ENCODE measurements at places on chromosomes 16 and 17.

GRCh38 chr16:47463771-47464624 lies 2.9 kb downstream of the PHKB start:
- no peak for DNase-seq

- DNase-seq: no peak
Measured at GRCh38 chr16:11047939-11048800, 103.8 kb downstream of the CLEC16A start.

DNA sequence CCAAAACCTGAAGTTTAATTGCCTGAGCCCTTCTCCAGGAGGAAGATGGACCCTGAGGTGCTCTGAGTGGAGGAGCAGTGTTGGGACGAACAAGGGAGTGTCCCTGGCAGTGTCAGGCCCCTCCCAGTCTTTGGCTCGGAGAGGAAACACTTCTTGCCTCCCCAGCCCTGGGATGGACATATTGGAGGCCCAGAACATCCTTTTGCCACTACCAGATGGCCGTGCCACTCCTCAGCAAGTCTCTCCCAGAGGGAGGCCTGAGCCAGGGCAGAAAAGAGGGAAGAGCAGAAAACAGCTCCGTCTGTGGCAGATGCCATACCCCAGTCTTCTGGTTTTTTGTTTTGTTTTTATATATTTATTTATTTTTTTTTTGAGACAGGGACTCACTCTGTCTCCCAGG lies 91.5 kb upstream of the CRHR1 start:
- DNase-seq: no peak

- no peak for DNase-seq
Measured at GRCh38 chr17:76702076-76702475, 8.7 kb downstream of the MXRA7 start.

DNA sequence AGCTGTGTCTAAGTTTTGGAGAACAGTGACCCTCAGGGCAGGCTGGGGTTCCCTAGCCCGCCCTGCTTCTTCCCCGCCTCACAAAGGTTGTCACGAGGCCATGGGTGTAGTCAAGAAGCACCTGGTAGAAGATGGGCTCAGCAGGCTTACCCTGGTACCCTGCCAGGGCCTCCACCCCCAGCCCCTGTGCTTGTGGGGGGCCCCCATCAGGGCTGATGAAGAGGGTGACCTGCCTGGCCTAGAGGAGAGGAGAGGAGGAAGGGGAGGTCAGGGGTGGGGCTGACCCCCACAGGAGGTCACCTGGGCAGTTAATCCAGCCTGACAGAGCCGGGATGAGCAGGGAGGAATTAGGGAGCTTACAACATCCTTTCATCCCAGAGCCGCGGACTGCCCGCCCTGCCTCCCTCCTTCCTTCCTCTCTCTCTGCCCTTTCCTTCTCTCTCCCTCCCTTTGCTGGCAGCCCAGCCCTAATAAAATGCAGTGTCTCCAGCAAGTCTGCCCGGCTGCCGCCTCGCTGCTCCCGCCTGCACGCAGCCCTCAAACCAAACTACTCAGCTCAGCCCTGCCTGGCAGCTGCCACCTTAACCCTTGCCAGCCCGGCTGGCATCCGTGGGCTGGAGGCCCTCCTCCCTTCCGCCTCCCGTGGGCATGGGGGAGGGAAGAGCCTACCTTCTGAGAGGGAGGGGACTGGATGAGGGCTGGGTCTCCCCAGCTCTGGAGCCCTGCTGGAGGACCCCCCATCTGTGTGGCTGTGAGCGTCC lies 7.2 kb downstream of the DLX3 start:
- no peak for DNase-seq

DNA sequence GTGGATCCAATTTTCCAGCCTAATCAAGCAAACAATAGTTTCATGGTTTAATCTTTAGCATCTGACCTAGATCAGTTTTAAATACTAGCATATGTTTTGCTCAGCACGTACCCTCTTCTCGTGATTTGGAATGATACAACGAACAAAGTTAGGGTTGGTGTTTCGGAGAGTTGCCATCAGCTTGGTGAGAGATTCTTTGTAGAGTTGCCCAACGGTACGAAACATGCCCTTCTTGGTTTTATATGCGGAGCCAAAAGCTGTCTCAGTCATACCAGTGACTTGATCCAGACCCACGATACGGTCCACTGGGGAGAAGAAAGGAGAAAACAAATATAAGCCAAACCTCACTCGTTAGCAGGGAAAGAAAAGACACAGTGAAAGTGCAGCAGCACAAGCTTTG lies 85.3 kb downstream of the NDEL1 start:
- DNase-seq: no peak

DNA sequence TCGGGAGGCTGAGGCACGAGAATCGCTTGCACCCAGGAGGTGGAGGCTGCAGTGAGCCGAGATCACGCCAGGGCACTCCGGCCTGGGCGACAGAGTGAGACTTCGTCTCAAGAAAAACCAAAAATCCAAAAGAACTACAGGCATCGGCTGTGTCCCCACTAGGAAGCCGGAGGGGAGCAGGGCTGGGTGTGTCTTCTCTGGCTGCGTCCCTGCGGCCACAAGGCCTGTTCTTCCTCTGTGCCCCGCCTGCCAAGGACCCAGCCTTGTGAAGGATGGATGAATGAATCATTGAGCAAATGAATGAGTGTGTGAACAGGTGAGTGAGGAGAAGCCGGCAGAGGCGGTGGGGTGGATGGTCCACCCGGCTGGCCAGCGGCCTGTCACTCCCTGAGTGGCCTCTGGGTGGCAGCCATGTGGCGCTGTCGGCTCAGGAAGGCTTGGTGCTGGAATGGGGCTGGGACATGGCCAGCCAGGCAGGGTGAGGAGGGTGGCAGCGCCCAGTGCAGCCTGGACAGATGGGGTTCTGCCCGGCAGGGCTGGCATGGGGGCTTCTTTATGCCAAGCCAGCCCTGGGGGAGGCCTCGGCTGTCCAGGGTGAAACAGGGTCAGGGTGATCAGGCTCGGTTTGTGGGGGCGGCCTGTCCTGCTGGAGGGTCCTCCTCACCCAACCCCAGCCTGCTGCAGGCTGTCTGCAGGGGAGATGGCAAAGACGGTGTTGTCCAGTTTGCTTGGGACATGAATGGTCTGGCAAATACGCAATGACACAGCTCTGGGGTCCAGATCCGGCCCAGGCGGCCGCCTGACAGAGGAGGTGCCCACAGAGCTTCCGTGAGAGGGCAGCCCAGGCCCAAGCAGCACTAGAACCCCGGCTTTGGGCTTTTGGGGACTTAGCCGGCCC lies 21.7 kb downstream of the SLC25A10 start:
- peak; percentile 62 for DNase-seq

DNA sequence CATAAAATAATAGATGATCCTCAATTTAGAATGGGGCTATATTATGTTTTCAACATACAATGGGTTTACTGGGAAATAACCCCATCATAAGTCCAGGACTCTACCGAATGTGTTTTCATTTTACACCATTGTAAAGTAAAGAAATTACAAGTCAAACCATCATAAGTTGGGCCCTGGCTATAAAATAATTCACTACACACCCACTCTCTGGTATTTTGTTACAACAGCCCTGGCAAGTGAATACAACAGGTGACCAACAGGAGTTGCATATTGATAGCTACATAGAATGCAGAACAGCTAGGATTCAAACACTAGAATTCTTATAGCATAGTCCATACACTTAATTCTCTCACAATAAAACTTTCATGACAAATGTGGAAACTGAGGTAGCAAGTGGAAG lies 673.0 kb upstream of the CA10 start:
- no peak for DNase-seq

GRCh38 chr17:74435775-74436359 lies 4.0 kb downstream of the GPRC5C start:
- no peak for DNase-seq

DNA sequence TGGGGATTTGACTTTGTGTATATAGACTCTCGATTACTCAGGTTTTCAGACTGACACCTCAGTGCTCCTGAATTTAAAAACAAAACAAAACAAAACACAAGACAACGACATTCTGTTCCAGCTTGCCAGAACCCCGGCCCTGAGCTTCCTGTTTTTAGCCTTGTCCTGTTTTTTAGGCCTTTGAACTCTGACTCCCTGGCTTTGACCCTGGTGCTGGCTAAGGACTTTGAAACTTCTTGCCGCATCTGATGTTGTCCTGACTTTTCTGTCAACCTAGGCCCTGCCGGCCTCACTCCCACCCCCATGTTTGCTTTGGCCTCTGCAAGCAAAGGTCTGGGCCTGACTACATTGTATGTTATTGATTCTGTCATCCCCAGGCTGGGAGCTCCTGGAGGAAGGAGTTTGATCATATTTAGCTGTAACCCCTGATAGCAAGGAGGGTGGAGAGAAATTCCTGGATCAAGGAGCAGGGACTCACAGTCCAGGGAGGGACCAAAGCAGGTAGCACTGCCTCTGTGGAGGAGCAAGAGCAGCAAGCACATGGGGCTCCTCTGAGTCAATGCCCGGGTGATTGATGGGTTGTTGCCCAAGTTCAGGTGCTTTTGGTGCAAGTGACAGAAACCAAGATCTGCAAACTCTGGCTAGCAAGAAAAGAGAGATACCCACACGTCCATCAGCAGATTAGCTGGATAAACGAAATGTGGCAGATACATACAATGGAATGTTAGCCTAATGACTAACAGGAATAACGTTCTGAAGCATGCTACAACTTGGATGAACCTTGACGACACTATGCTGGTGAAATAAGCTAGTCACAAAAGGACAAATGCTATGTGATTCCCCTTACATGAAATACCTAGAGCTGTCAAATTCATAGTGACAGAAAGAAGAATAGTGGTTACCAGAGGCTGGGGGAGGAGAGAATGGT lies 7.7 kb downstream of the CCL16 start:
- DNase-seq: no peak

GRCh38 chr16:74939688-74940087 lies 45.2 kb downstream of the WDR59 start:
- no peak for DNase-seq

GRCh38 chr16:1707193-1707790 lies 1.3 kb downstream of the MAPK8IP3 start:
- no peak for DNase-seq

- no peak for DNase-seq
Measured at GRCh38 chr17:11935734-11936406, 61.4 kb downstream of the ZNF18 start.

GRCh38 chr17:31489295-31490018 lies 98.0 kb downstream of the RAB11FIP4 start:
- DNase-seq: no peak

DNA sequence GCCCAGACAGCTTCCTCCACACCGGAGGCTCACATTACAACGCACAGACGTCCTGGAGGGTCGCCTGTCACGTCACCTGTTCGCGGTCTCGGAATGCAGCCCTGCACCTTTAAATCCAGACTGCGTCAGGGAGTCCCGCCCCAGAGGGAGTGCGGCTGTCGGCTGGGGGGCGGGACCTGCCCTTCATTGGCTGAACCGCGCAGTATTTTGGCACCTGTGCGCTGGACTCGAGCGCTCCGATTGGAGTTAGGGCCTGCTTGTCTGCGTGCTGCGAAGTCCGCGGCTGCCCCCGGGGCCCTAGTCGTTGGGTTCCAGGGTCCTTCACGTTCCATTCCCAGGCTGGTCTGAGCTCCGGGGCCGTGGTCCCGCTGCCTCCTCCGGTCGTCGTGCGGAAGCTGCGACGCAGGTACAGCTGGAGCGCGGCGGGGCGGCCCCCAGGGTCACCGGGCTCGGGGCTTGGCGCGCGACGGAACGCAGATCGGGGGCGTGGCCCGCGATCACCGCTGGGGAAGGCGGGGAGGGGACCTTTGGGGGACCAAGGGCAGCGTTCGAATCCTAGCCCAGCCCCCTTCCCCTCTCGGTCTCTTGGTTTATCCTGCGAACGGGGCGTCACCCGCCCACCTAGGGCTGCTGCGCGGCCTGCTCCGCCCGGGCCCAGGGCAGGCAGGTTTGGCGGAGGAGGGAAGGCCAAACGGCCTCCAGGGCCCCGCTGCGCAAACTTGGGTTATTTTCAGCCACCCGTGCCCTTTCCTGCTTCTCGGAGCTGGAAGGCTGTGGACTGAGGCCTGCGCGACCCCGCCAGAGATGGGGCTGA lies at the start of gene MIEF2:
Gene MIEF2, plus strand, starts transcription at position 331 of the 814 bp plus-strand sequence. CDS start 2,059 bp downstream, outside the sequence.
- DNase-seq: peak; percentile 94

DNA sequence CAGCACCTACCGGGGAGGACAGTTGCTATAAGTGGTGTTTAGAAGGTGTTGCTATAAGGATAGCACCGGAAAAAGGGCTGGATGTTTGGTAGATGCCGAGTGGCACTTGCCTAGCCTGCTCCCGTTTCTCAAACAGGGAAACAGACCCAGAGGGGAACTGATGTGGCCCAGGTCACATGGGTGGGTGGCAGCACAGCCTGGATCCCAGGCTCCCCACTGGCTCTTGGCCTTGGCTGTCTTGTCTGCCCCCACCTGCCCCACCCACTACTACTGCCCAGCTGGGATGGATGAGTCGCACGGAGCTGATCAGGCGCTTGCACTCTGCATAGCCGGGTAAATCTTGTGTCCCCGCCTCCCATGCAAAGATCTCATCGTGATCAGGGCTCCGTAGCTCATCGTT lies 7.2 kb downstream of the SMTNL2 start:
- no peak for DNase-seq

DNA sequence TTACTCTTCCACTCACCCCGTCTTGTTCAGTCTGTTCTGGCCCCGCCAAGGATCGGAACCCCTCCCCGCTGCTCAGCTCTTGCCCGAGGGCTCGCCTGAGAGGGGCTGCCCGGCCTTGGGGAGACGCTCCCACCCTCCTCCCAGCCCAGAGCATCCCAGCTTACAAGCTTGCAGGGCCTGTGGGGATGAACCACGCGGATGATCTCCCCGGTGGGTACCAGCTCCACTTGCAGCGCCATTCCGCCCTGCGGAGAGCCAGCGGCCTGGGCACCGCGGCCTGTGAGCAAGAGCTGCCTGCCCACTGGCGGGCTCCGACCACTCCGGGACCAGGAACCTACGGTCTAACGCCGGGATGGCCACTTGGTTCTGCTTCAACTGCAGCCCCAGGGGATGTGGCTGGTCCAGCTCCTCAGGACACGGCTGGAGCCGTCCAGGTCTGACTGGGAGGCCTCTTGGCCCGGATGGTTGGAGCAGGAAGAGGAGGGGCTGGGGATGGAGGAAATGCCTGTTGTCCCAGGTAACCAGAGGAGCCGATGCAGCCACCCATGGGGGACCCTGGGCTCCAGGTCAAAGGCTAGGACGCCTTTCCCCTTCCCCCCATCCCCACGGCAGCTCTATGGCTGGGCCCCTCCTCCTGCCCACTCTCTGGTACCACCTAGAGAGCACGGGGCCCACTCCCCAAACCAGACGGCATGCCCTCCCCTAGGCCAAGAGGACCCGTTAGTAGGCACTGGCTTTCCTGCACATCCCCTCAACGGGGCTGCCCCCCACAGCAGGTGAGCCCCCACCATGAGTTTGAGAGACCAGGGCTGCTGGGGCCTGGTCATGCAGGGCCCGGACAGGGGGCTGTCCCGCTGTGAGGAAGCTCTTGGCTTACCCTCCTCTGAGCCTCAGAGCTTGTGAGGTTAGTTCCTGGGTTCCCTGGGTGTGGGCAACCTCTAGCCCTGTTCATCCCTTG lies at the start of gene MYO1C:
Gene MYO1C, minus strand, starts transcription at position 438 of the 958 bp plus-strand sequence. Its CDS starts 199 bp downstream, at position 239.
- no peak for DNase-seq

DNA sequence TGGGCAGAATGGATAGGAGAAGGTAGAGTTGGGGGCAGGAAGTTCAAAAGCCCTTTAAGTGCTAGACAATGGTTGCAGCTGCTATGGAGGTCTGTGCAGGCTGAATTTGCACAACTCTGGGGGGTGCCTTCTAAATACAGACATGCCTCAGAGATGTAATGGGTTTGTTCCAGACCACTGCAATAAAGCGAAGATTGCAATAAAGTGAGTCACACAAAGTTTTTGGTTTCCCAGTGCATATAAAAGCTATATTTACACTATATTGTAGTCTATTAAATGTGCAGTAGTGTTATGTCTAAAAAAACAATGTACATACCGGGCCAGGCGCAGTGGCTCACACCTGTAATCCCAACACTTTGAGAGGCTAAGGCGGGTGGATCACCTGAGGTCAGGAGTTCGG lies 60.5 kb upstream of the MYOCD start:
- no peak for DNase-seq

- no peak for DNase-seq
Measured at GRCh38 chr17:75640556-75641119, 7.4 kb downstream of the SMIM5 start.

Measured in CD4-positive, alpha-beta T cell treated with Interleukin-10 for 1 hour (primary cell).